Caco-2 (cell line): ENCODE measurements at places on chromosomes 5 and 9.
A peak's percentile ranks its signal among the peaks of the same experiment; 100 is the strongest.

DNA sequence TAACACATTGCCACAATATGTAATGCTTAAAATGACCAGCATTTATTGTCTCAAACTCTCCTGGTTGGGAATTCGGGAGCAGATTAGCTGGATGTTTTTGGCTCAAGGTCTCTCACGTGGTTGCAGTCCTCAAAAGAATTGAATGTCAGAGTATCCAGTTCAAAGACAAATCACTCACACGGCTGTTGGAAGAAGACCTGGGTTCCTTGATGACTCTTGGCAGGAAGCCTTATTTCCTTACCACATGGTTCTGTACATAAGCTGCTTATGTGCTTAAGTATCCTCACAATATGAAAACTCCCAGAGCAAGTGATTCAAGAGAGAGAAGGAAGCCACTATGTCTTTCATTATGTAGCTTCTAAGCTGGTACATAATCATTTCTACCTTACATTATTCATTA, 230.3 kb upstream of the PTPRD start:
- DNase-seq, result no peak

DNA sequence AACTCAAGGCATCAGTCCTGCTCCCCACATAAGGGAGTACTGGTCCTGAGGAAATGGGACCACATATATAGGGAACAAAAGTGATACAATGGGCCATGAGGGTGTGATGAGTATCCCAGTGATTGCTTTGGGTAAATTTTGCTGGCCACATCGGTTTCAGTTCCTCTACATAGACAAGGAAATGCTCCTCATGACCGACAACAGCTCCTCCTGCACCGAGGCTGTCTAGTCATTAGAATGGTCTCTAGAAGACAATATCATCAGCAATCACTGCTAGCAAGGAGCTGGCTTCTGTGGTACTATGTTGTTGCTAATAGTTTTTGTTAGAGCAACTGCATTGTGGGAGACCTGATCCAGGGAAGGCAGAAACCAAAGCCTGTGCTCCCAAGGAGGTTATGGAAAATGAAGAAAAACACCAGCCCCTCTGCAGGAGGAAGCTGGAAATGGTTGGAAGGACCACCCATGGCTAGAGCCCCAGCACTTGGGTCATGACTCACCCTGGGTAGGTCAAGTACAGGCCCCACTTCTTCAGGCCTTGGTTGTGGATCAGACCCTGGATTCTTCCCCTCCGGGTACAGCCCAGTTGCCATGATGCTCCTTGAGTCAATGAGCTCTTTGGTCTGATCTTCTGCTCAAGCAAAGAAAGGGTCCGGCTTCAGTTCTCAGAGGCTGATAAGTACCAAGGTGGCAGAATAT, 3.4 kb upstream of the CTSL start:
- DNase-seq, result no peak

DNA sequence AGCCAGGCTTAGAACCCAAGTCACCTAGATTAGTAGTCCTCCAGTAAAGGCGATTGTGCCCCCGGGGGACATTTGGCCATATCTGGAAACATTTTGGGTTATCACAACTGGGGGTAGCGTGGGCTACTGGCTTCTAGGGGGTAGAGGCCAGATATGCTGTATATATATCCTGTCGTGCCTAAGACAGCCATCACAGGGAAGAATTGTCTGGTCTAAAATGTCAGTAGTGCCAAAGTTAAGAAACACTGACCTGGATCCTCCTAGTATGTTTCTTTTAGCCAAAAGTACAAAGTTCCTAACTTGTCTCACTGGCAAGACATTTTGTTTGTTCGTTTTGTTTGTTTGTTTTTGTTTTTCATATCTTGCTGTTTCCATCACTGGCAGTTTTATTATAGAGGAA, 13.8 kb downstream of the RABEPK start:
- no peak for DNase-seq

DNA sequence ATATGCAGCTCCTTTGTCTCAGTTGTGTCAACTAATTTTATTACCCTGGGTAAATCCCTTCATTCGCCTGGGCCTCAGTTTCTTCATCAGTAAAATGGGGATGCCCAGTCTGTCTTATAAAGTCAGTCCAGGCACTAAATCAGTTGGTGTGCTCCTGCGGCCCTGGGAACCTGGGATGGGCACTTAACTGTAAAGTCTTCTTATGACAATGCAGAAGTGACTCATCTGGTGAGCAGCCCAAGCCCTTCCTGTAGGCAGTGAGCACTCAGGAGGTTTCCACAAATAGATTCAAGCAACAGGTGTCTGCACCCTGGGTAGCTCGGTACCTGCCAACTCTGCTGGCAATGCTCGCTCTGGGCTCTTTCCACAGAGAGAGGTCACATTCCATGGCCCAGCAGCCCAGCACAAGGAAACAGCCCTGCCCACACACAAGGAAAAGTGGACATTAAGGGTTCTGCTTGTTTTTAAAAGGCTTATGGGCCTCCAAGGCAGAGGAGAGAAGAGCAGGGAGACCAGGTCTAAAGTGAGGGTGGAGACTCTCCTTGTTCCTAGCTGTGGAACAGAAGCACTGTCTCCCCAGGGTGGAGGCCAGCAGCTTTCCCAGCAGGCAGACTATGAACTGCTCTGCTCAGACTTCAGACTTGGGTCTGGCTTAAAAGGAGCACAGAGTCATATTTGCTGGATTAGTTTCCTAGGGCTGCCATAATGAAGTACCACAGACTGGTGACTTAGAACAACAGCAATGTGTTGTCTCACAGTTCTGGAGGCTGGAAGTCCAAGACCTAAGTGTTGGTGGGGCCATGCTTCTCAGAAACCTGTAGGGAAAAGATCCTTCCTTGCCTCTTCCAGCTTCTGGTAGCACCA, 89.7 kb upstream of the ADRA1B start:
- DNase-seq, result no peak

DNA sequence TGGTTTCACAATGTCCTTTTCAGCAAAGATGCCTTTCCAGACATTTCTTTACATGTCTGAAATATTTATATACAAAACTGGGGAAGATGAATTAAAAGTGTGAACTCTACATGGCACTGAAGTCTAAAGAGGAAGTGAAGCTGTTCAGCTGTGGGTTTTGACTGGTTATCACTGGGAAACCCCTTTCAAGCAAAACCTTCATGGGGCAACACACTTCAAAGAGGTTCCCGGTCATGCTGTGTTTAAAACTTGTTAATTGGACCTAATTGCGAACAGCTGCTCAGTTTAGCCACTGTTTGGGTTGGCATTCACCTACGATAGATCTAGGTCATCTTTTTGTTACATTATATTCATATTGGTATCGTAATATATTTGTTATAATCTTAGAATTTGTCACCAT, 20.0 kb upstream of the GDNF start:
- DNase-seq, result no peak

DNA sequence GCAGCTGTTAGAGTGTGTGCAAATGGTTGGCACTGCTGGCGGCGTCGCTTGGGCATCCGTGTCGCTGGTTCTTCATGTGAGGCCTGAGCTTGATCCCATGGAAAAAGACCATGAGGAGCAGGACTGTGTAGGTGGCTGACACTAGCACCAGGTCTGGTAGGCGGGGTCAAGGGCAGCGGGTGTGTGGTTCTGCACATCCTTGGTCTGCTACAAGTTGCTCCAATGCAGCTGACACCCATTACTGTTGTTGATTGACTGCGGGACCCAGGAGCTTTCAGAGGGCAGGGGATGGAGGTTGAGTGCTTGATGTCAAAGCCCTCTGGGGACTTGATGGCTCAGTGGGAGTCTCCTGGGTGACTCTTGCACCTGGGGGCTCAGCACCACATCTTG, 29.0 kb upstream of the PITX1 start:
- no peak for DNase-seq

- DNase-seq, result no peak
Observed at GRCh38 chr5:81359108-81359507, 34.8 kb downstream of the ACOT12 start.

DNA sequence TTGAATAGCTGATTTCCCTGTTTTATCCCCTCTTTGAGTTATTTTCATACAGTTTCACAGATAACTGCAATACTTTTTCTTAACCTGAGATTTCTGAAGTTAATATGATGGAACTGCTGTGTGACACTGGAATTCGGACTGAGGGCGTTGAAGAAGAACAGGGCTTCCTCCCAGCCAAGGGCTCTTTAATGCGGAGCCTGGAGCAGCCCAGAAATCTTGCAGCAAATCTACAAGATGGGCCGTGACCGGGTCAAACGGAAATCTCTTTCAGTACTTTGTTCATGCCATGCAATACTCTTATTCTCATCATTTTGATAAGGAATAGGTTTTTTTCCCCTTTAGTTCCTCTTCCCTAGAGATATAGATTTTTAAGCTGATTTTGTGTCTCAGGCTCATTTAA, 236.8 kb upstream of the IRX4 start:
- no peak for DNase-seq

GRCh38 chr5:37767251-37767650, 72.6 kb downstream of the GDNF start:
- no peak for DNase-seq

DNA sequence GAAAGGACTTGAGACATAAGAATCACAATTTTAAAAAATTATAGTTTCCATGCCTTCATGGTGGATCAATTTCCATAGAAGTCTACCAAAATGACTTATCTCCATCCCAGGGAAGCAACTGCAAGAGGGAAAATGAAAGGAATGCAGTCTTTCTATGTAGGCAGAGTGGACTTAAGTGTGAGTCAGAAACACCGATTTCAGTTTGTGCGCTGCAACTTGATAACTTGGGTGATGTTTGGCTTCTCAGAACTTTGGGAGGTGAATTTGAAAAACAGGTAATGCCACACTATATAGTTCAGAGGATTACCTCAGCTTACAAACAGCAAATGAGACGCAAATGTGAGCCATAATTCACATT, 708 bp upstream of the CSNK1G3 start:
- no peak for DNase-seq

DNA sequence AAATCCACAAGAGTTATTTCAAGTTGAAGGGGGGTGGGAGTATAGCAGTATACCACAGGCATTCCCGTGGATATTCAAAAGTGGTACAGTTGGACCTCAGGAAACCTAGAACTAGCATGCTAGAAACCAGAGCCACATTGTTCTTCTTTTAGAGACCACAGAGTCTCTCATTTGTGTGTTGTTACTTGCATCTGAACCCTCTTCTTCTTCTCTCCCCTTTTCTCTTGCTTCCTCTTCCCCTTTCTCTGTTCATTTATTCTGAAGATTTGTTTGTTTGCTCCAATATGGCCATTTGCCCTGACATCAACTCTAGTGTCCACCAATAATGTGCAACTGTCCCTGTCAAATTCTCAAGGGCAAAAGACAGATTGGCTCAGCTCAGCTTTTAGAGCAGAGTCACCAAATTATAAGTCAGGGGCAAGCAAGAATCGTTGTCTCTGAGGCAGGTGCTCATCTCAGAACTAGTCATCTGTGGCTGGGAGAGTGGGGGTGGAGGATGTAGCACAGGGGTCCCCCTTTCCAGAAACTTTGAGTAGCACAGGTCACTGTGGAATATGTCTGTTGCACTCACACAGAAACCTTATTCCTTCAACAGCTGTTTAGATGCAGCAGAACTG, 321.1 kb downstream of the ARRDC3 start:
- DNase-seq, result no peak

DNA sequence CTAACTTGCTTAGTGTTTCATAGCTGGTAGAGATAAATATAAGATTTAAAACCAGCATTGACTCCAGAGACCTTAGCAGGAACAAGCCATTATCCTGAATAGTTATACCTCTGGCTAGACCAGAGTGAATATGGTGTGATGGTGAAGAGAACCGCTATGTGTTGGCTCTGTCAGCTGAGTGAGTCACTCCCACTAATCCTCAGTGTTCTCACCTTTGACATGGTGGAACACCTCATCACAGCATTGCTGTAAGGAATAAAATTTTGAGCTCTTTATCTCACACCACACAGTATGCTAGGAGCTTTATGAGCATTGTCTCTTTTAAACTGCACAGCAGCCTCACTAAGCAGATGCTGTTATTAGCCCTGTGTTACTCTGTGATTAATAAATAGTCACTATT, 90.7 kb upstream of the DHFR start:
- no peak for DNase-seq

DNA sequence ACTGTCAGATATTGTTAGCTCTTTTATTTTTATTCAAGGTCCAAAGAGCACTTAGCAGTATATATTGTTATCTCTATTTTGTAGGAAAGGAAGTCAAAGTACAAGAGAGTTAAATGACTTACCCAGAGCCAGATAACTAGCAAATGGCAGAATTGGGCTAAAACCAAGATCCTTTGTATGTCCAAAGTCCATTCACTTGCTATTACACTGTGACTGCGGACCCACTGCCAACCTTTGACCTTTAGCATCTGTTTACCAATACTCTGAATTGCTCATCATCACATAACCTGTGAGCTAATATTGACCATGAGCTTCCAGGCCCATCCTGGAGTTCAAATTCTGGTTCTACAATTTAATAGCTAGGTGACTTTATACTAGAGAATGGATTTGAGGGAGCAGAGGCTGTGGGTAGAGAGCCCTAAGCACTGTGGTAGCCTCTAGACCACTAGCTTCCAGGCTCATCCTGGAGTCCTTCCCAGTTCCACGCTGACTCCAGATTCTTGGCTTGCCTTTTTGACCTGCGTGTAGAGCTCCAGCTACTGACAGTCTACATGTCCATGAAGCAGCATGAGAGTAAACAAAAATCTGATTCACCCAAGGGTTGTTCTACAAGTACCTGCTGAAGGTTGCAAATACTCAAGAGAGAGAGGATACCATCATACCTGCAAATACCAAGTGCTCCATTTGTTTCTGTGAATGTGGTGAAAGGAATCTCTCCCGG, 424.0 kb downstream of the SH3GL2 start:
- no peak for DNase-seq

DNA sequence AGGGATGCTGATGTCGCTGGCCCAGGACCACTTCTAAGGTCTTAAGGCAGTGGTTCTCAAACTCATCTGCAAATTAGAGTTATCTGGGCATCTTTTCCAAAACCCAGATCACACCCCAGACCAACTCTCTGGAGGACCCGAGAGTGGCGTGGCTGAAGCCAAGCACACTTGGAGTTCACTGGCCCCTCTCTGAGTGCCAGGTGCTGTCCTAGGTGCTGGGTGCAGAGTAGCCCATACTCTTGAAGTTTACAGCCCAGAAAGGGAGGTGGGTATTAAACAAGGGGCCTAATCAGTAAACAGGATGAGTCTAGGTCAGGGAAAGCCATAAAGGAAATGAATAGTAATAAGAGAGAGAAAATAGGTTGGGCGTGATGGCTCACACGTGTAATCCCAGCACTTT, 17.6 kb downstream of the CAMK2A start:
- no peak for DNase-seq

GRCh38 chr5:132464156-132464939, 26.2 kb downstream of the IRF1 start:
- peak; percentile 23 for DNase-seq

DNA sequence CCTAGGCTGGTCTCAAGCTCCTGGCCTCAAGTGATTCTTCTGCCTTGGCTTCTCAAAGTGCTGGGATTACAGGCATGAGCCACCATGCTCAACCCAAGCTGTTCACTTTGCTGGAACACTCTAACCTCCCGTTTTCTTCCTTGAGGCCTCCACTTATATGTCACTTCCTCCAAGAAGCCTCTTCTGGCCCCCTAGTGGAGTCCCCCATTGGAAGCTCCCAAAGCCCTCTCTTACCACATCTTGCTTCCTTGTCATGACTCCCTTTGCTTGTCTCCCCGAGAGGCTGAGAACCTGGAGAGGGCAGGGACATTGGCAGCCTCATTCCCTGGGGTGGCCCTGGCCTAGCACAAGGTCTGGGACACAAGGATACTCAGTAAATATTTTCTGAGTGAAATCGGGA, 80.8 kb downstream of the PDE6A start:
- DNase-seq, result no peak

- no peak for DNase-seq
Observed at GRCh38 chr5:40614466-40614865, 65.2 kb upstream of the PTGER4 start.
